EH (cell line): ENCODE measurements at places on chromosomes 12 and 14.
A peak's percentile ranks its signal among the peaks of the same experiment; 100 is the strongest.

GRCh38 chr12:53937596-53938325 is 870 bp upstream of the HOXC13 start:
- DNase-seq: no peak

- no peak for DNase-seq
Measured at GRCh38 chr12:107734139-107734538, 26.8 kb downstream of the PRDM4 start.

DNA sequence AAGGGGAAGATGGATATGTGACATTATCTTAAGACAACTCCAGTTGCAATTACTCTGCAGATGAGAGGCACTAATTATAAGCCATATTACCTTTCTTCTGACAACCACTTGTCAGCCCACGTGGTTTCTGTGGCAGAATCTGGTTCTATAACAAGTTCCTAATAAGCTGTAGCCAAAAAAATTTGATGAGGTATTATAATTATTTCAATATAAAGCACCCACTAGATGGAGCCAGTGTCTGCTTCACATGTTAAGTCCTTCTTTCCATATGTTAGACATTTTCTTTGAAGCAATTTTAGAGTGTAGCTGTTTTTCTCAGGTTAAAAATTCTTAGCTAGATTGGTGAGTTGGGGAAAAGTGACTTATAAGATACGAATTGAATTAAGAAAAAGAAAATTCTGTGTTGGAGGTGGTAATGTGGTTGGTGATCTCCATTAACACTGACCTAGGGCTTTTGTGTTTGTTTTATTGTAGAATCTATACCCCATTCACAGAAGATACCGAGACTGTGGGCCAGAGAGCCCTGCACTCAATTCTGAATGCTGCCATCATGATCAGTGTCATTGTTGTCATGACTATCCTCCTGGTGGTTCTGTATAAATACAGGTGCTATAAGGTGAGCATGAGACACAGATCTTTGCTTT is 36.9 kb downstream of the PSEN1 start:
- DNase-seq: peak; percentile 56

DNA sequence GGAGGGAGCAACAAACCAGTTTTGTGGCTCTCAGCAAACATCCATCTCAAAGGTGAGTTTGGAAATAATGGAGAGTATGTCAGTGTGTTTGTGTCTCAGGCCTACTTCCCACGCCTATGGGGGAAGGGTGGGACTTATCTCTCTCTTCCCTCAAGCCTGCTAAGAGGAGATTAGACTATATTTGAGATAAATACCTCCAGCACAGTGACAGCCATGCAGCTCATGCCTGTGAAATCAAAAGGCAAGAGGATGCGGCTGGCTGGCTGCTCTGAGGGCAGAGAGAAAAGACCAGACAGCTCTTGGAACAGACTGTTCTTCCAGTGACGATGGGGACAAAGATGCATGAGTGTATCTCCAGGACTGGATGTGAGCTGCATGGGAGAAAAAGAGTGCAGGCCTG is 14.7 kb upstream of the POC1B start:
- DNase-seq: no peak

DNA sequence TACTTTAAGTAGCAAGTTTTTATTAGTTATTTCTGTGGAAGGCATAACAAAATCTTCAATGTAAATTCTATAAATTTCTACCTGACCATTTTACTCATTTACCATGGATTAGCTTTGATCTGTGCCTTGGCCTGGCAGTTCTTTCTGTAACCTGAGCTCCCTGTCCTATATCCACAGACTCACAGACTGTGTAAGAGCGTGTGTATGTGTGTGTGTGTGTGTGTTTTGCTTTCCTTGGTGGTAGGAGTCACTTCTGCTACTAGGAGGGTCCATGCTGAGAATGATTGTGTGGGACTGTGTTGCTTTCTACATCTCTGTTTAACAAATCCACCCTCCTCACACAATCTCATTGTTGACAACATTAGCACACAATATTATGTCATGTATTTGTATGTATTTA is 221.2 kb upstream of the PELI2 start:
- DNase-seq: no peak

DNA sequence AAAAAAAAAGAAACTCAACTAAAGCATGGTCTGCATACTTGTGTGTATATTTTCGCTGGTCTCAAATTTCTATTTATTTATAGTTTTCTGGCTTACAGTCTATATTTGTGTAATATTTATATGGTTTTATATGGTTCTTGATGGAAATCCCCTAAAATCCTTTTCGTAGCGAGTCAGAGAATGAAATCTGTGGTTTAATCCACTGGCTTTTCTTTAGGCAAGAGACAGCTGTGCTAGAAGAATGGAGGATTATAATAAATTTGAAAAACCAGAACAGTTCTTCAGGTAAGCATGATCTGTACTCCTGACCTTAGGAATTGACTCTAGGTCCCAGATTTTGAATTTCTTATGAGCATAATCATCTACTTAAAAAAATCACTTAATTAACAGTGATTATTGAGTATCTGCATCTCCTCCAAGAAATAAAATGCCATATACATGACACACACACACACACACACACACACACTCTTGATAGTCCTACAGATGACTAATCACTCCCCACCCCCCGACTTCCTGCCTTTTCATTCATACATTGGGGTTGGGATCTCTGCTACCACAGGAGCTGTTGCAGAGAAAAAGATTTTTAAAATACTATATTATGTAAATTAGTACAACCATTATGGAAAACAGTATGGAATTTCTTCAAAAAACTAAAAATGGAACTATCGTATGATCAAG is 113.4 kb downstream of the CRADD start:
- peak; percentile 91 for DNase-seq

DNA sequence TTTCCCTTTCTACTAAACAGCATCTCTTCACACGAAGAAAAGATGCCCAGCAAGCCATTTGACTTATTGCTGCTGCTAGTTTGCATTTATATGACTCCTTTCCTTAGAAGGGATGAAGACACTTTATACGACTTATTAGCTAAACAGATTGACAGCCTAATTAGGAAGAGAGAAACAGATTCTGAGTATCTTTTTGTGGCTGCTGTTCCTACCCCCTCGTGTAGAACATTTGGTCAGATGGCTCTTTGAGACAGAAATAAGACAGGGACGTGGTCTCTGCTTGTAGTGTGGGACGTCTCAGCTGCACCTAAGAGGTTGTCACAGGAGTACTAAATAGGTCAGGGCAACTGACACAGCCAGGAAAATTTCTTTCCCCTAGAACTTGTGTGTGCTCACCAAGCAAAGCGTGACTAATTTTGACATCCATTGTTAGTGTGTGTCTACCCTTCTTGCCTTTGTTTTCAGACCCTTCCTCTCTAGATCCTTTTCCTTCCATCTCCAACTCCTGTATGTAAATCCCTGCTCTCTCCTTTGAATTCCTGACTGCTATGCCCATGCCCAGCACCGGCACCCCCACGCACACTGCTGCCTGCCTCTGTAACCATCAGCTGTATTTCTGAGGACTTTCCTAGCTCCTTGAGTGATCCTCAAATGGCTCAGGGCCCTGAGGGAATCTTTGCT is 83.2 kb downstream of the DAD1 start:
- no peak for DNase-seq

DNA sequence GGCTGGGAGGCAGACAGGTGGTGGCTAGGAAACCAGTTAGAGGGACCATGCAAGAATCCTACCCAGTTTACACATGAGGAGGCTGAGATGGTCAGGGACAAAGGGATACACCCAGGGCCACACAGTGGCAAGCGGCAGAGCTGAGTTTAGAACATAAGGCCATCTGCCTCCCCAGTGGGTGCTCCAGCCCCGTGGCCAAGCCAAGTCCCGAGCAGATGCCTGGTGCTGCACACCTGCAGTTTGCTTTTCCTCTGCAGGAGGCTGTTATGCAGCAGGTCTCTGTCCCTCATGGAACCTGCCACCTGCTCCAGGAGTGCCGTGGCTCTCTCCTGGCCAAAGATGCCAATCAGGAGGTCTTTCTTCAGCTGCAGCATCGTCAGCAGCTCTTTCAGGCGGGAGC is 70.8 kb downstream of the SYNE3 start:
- no peak for DNase-seq

DNA sequence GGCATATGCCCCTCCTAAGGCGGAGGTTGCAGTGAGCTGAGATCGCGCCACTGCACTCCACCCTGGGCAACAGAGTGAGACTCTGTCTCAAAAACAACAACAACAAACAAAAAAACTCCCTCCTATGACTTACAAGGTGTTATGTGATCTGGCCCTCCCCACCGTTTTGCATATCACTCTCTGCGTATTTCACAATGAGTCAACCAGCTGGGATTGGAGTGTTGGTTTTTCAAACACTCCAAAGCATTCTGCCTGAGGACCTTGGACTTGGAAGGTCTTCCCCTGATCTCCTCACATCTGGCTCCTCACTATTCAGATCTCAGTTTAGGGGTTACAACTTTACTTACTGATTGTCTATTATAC is 14.0 kb downstream of the MANSC1 start:
- DNase-seq: peak; percentile 41

GRCh38 chr14:75242546-75243273 is 35.9 kb upstream of the FOS start:
- peak; percentile 79 for DNase-seq

GRCh38 chr14:102390064-102390855 is 27.5 kb downstream of the TECPR2 start:
- DNase-seq: peak; percentile 22

GRCh38 chr14:21978184-21978998 is 304.8 kb upstream of the OR4E1 start:
- DNase-seq: no peak

DNA sequence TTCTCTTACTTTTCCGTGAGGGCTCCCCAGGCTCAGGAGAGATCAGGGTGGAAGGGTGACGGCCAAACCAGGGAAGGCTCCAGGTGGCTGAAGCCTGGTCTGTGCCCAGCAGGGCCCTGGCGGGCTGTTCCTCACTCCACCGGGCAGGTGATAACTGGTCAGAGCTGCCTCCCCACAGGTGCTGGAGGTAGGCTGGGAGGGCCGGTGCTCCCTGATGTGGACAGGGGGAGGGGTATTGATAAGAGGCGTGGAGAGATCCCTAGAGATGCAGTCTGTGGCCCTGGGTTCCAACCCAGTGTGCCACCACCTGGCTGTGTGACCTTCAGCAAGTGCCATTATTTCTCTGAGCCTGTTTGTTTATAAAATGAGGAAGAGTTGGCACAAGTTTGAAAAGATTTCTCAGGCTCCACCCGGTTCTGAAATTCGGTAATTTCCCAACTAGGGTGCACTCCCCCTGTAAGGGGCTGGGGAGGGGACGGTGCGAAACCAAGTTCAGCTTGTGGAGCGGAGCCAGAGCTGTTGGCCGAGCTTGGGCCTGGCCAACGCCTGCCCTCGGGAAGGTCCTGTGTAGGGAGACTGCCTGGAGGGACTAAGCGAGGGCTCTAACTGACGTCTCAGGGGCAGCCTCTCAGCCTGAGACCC is 1.0 kb upstream of the NR4A1 start:
- no peak for DNase-seq

DNA sequence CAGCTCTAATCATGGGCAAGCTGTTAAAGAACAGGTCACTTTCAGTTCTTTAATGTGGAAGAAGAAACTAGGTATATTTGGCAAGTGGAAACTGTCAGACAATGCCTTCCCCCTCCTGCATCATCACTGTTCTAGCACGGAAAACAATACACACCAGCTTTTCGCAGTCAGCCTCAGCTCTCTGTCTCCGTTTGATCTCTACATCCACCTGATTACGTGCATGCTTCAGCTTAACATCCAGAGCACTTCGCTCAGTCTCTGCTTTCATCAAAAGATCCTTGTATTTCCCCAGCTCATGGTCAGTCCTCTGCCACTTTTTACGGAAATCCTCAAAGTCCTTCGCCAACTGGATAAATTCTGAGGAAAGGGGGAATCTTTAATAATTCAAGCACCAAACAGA is 19.0 kb downstream of the RACGAP1 start:
- DNase-seq: no peak

DNA sequence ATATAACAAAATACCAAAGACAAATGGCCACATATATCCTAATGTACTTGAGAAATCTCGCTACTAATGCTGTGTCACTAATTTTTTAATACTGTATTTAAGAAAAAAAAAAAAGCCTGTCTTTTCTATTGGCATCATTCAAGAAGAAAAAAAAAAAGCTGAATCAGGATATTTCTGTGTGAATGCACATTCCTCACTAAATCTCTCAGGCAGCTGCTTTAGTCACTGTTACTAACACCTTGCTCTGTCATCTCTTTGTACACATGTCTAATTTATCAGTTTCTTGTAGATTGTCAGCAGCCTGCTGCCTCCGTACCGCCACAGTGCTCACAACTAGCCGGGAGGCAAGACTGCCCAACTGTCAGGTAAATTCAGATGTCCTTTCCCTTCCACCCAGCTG is 32.0 kb upstream of the FGD4 start:
- DNase-seq: no peak
